Tongue (tissue), 3 donors: ENCODE measurements at places on chromosomes 6 and 20. TPM values are rescaled to one million over a fixed set of nuclear protein-coding genes. Genes with fewer than 3 reads are reported as not detected.

Gene XKR7
- total RNA-seq = under 0.01 TPM

Gene PRR18
- 0.10 TPM for total RNA-seq

Gene DNMT3B
- total RNA-seq = 2.9 TPM

Gene LHFPL5
- not detected for total RNA-seq

Gene CAGE1
- total RNA-seq = 0.21 TPM

Gene TRERF1
- total RNA-seq = 7.1 TPM

Gene BMP5
- total RNA-seq = 13.5 TPM

Gene MUCL3
- not detected for total RNA-seq

Gene PANK2
- 61.4 TPM for total RNA-seq

Gene ENPP3
- total RNA-seq = 2.3 TPM

Gene CYP24A1
- 0.41 TPM for total RNA-seq

Gene ISM1
- 7.6 TPM for total RNA-seq

Gene SYTL3
- 9.9 TPM for total RNA-seq

Gene ABHD16A
- total RNA-seq = 46.2 TPM
